ENCODE measurements at places on chromosomes 2 and 18. TPM values are rescaled to one million over a fixed set of nuclear protein-coding genes. Genes with fewer than 3 reads are reported as not detected.

The PREB gene
- 52.2 TPM for total RNA-seq

The TAF1B gene
- 30.9 TPM for total RNA-seq

The CNDP1 gene
- not detected for total RNA-seq

The CAPN14 gene
- not detected for total RNA-seq

The DPYSL5 gene
- 3.7 TPM for total RNA-seq

The MGAT4A gene
- 1.4 TPM for total RNA-seq

The EFHD1 gene
- total RNA-seq = 5.1 TPM

The MSTN gene
- total RNA-seq = not detected

The KLHL41 gene
- total RNA-seq = 0.15 TPM
